ENCODE measurements at places on chromosomes 5 and 9.

DNA sequence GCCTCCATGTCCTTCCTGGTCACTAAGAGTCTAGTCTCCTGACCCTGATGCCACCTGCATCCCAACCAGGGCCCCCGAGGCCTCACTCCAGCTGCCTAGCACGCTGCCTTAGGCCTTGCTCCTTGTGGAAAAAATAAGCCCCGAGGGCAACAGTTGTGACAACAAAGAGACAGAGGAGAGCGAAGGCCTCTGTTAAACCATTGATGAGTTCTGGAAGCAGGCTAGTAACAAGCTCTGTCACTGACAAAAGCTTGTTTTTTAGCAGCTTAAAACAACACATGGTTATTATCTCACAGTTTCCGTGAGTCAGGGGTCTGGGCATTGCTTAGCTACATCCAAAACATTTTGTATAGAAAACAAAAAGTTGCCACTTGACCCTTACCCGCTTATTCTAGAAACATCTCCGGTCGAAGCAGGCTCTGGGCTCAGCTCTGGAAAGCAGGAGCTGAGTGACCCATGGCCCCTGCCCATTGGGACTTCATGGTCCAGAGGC lies 48.2 kb upstream of the TBC1D2 start:
- no peak for DNase-seq

DNA sequence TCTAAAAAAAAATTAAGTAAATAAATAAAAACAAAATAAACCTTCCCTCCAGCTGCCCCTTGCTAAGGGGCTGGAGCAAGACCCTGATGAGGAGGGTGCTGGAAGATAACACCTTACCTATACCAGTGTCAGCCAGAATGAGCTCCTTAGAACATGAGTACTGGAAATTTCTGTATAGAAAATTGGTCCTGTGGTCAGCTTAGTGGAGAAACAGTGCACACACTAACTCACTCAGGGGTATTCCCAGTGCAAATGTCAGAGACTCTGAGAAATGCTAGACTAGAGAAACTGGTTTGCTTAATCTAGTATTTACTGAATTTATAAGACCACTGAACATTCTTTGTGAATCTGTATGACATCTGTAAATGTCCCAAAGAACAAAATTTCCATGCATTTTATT lies 62.1 kb upstream of the CTXN3 start:
- no peak for DNase-seq

DNA sequence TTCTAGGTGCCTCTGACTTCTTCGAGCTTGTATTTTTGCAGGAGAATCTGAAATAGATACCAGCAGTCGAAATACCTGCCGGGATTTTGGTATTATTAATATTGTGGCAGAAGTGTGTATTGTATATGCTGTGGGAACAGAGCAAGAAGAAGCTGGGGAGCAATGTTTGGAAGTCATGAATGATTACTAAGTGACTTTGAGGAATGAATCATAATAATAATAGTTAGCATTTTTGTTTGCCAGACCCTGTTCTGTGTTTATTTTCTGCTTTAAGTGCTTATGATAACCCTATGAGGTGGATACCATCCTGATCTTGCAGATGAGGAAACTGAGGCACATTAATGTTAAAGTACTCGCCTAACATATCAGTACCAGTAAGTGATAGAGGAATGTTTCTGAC lies 32.4 kb downstream of the RAB24 start:
- no peak for DNase-seq

DNA sequence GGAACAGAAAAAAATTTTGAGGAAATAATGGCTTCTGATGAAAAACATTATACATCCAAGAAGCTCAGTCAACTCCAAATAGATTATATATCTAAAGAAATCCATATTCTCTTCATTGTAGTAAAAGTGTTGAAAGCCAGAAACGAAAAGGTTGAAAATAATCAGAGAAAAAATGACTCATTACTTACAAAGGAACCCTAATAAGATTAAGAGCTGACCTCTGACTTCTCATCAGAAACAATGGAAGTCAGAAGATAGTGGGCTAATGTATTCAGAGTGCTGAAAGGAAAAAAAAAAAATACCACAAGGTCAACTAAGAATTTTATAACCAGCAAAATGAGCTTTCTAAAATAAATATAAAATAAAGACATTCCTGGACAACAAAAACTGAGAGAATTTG lies 60.0 kb downstream of the HSD17B4 start:
- DNase-seq: no peak

DNA sequence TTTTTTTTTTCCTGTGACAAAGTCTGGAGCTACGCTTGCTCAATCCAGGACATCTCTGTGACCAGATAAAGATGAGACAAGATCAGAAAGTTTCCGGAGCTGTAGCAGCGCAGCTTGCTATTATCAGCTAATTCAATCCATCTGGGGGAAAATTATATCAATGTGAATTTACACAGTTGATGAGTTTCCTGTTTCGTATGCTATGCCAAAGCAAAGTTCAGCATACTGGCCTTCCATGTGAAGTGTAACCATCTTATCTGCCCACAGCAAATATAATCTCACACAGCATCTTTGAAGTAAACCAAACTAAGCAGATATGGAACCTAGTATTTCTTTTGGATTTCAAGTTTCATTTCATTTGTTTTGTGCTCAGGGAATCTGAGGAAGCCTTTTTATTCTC lies 1767.7 kb downstream of the EFNA5 start:
- DNase-seq: no peak

DNA sequence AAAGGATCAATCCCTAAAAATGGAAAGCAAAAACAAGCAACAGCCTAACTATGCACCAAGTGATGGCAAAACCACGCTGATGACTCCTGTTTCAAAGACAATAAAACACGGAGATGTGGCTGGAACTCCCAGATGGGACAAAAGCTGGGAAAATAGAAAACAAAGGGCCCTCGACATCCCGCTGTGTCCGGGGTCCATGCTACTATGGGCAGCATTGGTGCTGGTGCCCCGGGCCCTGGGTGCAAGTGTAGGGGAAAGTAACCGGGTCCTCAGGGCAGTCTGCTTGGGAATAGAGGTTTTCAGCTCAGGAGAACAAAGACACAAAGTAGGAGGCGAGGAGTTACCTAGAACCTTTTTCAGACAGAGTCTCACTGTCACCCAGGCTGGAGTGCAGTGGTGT lies 46.1 kb downstream of the MRPL36 start:
- no peak for DNase-seq

DNA sequence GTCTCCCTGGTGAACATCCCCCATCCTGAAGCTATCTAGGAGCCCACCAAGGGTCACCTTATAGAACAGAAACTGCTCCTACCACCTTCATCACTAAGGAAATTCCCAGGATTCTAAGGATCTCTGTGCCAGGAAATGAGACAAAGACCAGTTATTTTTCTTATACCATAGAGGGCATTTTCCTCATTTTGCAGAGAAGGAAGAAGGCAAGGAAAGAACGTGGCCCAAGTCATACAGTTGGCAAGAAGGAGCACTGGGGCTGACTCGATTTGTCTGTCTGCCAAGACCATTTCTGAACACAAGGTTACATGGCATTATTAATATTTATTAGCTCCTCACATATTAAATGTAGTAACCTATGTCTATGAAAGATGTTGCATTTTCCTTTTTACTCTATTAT lies 49.6 kb upstream of the TNFSF15 start:
- DNase-seq: no peak

DNA sequence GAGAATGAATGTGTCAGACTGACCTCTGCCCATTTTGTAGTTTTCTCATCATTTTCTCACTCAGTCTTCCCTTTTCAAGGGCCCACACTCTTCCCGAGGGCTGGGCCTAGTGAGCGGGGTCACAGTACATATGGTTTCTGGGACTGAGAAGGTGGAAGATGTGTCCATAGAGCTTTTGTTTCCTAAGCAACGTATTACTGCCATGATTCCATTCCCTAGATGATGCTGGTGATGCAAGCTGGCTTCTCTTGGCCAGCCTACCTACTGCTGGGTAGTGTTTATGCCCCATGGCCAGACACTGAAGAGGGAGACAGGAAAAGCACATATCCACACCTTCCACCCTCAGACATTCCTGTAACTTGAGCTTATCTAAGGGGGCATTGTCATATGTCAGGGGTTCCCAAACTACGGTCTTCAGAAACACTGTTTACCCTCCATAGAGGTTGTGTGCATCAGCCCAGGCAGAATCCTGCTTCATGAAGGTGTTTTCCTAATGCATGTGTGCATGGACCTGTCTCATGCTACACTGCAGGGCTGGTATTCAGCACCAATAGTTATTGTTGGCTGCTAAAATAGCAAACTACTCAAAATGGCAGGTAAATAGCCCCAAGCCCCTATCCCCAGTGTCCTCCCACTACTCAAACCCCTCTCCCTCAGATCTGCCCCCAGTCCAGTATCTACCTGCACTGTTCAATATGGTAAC lies 9.5 kb downstream of the IRF1 start:
- no peak for DNase-seq

DNA sequence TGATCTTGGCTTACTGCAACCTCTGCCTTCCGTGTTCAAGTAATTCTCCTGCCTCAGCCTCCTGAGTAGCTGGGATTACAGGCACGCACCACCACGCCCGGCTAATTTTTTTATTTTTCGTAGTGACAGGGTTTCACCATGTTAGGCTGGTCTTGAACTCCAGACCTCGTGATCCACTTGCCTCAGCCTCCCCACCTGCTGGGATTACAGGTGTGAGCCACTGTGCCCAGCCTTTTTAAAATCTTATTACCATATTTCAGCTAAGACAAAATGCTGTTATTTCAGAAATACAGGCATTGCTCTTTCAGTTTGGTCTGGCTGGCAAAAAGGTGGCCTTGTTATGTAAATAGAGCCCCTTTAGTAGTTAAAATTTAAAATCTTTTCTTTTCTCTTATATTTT lies 46.9 kb upstream of the GLDC start:
- DNase-seq: no peak

GRCh38 chr5:106136061-106136460 lies 1534.7 kb downstream of the EFNA5 start:
- DNase-seq: no peak

DNA sequence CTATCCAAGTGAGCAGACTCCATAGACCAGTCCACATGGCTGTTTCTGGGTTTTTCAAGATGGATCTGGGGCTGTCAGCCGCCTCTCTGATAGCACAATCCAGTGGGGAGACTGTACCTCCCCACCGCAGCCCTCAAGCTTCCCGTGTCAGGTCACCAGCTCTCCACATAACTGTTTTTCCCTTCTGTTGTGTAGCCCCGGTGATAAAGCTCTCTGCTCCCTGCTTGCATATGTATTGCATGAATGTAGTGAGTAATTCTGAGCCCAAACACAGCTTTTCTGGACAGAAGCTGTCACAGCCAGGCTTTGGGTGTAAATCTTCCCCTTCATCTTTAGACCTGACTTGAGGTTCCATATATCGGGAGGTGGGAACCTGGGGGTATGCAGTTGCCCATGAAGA lies 23.1 kb upstream of the CFAP157 start:
- DNase-seq: no peak

GRCh38 chr5:154513669-154514084 lies 35.6 kb upstream of the HAND1 start:
- DNase-seq: no peak

GRCh38 chr9:71608825-71609447 lies 159.4 kb downstream of the CEMIP2 start:
- DNase-seq: no peak

GRCh38 chr5:58793888-58794657 lies 211.2 kb downstream of the RAB3C start:
- DNase-seq: no peak

DNA sequence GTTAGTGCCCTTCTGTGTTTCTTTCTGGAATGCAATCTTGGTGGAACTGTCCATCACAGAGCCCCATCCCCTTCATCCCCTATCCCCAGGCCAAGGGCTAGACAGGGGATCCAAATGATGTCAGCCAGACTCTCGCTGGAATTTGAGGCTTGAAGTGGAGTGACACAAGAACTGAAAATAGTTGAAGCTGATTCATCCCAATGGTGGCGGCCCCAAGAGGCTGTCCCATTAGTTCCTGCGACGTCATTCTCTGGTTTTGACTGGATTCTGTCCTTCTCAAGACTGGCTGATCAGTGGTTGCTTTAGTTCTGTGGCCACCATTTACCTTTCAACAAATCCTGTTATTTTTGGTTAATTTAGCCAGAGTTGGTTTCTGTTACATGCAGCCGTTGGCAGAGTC lies 59.9 kb downstream of the SUB1 start:
- no peak for DNase-seq

- no peak for DNase-seq
These were observed 480.4 kb downstream of the CETN3 start for GRCh38 chr5:89929173-89929572.

DNA sequence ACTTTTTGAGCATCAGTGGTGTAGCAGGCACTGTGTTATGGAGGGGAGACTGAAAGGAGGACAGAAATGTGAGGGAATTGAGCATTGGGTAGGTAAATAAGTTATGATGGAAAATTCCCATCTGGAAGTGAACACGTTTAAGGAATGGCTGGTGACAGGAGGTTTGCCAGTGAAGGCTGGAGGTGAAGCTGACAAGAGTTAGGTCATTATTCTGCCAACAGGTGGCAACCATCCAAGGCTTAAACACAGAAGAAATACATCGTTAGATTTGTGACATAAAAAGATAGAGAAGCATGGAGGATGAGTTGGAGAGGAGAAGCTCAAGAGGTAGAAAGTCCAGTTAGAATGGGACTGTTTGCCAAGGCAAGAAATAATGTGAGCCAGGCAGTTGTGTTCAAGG lies 455.3 kb upstream of the SGCD start:
- DNase-seq: no peak

- no peak for DNase-seq
These were observed 44.5 kb upstream of the STK32A start for GRCh38 chr5:147190331-147190730.

GRCh38 chr5:101678481-101679193 lies 617.4 kb downstream of the SLCO4C1 start:
- peak; percentile 8 for DNase-seq

- no peak for DNase-seq
These were observed 35.1 kb downstream of the CTNNAL1 start for GRCh38 chr9:108978205-108978604.

DNA sequence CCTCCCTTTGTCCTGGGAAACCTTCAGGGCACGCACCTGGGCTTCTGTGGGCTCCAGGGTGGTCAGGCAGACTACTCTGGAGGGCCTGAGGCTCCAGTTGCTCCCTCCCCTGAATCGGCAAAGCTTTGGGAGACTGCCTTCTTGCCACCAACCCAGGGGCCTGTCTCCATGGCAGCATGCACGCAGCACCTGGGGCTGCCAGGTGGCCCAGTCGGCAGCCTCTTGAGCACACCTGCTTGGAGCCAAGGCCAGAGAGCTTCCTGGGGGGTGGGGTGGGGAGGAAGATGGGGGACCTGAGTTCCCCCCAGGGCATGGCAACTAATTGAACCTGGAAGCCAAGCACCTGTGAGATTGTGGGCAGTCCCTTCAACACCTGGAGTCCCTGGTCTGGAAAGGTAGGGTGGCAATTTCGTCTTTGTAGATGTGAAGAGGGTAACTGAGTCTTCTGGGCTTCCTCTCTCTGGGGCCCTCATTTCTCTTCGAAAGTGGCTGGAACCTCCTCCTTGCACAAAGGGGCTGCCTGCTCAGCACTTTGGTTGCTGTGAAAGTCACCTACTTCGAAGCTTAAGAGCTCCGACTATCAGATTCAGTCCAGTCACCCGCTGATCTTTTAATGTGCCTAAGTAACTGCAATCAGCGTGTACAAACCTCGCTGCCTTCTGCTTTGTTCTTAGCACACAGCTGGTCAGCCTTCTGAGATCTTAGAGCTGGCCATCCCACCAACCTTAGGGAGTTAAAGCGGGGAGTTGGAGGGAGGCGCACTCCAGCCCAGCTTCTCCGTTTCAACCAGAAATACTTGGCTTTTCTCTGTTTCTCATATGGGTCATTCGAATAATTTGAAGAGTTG lies 4.0 kb downstream of the RNF183 start:
- DNase-seq: no peak

GRCh38 chr9:116153765-116154333 lies at the start of gene PAPPA:
Gene PAPPA, plus strand, starts transcription at chr9:116153791. Its CDS starts 382 bp downstream, at chr9:116154173.
- no peak for DNase-seq

All from occipital lobe (tissue), 3 donors.